Stimulated activated CD8-positive, alpha-beta memory T cell treated with anti-CD3 and anti-CD28 coated beads, Interleukin-4, amount 100 ng/mL, for 1 hour (primary cell): ENCODE measurements at places on chromosomes 3 and 15.

DNA sequence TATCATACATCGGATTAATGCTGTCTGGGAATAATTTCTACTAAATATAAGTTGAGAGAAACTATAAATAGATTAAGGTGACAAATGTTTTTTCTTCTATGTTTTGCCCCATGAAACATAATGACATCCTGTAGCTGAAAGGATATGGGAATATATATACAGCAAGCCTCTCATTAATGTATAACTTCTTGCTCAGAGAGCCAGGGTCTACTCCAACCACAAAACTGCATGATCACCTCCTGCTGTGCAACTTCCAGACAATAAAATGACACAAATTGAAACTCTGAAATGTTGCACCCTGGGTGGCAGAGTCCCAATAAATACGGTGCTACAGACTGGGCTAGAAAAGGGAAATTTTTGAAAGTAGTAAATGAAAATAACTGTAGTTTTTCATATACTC lies 571.9 kb upstream of the CBLB start:
- no peak for DNase-seq

GRCh38 chr3:105170423-105170822 lies 196.3 kb upstream of the ALCAM start:
- no peak for DNase-seq

DNA sequence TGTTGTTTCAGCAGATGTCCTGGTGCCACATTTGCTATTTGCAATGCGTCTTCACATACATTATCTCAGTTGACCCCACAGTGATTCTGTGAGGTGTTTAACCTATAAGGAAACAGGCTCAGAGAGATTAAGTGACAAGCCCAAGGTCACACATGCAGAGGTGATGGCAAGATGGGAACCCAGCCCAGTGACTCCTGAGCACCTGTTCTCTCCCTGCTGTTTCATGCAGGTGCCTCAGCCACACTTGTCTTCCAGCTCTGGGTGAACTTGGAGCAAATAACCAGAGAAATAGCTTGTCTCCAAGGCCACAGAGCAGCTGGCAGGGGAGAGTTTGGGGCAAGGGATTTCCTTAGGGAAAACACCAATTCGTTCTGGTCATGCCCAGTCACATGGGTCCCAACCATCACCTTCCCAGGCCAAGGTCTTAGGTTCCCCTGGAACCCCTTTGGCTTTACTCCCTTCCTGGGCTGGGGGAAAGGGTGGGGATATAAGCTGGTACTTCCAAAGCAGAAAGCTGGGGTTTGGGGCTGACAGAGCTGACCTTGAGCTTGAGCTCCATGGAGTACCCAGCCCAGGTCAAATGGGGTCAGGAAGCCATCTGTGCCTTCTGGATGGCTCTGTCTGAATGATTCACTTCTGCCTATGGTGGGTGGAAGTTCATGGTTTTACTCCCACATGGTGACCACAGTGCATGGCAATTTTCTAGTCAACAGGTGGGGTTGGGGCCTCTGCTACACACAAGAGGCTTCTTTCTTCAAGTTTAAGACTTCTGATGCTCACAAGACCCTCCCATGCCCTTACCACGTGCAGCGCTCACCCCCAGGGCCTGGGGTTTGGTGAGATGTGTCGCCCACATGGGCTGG lies 22.4 kb downstream of the LIPC start:
- no peak for DNase-seq

GRCh38 chr3:112348943-112349342 lies 16.0 kb downstream of the CD200 start:
- no peak for DNase-seq

DNA sequence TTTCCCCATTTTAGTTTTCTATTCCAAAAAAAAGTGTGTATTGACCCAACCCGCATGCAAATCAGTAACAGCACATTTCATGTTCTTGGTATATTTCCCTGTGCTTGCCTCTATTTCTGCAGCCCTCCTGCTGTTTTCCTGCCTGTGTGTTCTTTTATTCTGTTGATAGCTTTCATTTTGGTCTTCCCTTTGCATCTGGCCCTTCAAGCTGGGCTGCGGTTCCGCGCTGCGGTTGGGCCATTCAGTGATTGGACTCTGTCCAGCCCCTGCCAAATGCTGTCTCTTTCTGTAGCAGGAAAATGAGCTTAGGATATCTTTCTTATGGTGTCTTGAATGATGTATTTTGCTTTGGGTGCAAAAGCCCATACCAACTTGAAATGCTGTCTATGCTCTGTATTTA lies 49.9 kb downstream of the ZNF621 start:
- no peak for DNase-seq

GRCh38 chr15:89361451-89362202 lies 27.0 kb upstream of the POLG start:
- DNase-seq, result peak; percentile 29

GRCh38 chr3:151351648-151352047 lies 22.3 kb upstream of the P2RY13 start:
- no peak for DNase-seq

- DNase-seq, result no peak
Measured at GRCh38 chr3:147380387-147380951, 25.9 kb downstream of the ZIC4 start.

- DNase-seq, result no peak
Measured at GRCh38 chr3:142802891-142803290, 79.1 kb downstream of the TRPC1 start.

GRCh38 chr15:100463515-100463914 lies 65.2 kb downstream of the CERS3 start:
- DNase-seq, result no peak

- no peak for DNase-seq
Measured at GRCh38 chr3:169848741-169849140, 21.0 kb downstream of the LRRC31 start.

- no peak for DNase-seq
Measured at GRCh38 chr3:117651246-117651645, 941.7 kb downstream of the TUSC7 start.

GRCh38 chr15:89115547-89115946 lies 27.3 kb downstream of the ABHD2 start:
- no peak for DNase-seq
